ENCODE measurements at places on chromosomes 12 and 14. TPM values are rescaled to one million over a fixed set of nuclear protein-coding genes. Genes with fewer than 3 reads are reported as not detected.

The HOXC11 gene
- not detected for total RNA-seq

- ATAC-seq, result no peak
Observed at GRCh38 chr12:92829686-92830282, 99.3 kb downstream of the EEA1 start.

The PTGER2 gene
- 12.5 TPM for total RNA-seq

GRCh38 chr12:127546721-127547505 is 720.1 kb upstream of the TMEM132C start:
- ATAC-seq, result no peak

The KIF5A gene
- 0.89 TPM for total RNA-seq

GRCh38 chr12:114938487-114939210 is 254.7 kb upstream of the TBX3 start:
- ATAC-seq, result no peak

DNA sequence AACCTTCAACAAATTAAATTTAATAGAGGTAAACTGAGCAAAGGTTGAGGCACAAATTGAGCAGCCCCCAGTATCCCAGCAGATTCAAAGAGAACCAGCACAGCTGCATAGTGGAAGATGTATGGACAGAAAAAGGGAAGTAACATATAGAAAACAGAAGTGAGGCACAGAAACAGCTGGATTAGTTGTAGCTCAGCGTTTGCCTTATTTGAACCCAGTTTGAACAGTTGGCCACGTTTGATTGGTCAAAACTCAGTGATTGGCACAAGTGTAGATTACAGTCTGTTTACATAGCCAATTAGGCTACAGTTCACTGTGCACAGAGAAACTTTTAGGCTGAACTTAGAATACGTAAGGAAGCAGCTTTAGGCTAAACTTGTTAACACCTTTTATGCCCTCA is 315.5 kb downstream of the RMST start:
- ATAC-seq, result no peak
